ENCODE measurements at places on chromosomes 7 and 10.

DNA sequence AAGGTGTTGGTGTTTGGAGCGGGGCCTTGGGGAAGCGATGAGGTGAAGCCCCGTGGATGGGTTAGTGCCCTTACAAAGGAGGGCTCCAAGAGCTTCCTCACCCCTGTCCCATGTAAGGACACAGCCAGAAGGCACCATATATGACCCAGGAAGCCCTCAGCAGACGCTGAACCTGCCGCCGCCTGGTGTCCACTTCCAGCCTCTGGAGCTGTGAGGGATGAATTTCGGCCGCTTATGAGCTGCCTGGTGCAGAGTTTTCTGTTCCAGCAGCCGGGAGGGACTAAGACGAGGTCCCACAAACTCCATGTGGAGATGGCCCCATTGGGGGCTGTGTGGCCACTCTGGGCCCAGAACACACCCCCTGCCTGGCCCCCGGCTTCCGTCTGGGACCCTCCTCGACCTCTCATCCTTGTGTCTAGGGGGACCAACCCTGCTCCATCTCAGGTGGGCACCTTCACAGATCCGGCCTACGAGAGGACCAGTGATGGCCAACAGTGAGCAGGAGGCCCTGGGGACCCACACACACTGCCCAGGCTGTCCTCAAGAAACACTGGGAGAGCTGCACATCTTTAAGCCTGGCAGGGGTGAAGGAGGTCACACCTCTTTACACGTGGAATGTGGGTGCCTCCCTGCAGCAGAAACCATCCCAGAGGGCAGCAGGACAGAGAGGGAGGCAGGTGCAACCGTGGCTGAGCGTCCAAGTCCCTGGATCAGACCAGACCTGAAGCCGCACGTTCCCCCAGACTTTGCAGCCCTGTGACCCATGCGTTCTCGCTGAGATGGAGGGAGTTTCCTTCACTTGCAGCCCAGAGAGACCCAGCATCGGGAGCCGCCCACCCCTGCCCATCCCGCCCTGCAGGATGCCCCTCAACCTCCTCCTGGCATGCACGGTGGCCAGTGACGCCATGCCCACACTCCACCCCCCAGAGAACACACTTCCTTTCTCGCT lies 96.1 kb downstream of the PDGFA start:
- H3K4me3 ChIP-seq = no peak overlapping the region
- no peak overlapping the region for H3K27ac ChIP-seq
- no peaks in the 10 kb centered on the region for H3K36me3 ChIP-seq
- no peaks in the 10 kb centered on the region for H3K4me1 ChIP-seq

DNA sequence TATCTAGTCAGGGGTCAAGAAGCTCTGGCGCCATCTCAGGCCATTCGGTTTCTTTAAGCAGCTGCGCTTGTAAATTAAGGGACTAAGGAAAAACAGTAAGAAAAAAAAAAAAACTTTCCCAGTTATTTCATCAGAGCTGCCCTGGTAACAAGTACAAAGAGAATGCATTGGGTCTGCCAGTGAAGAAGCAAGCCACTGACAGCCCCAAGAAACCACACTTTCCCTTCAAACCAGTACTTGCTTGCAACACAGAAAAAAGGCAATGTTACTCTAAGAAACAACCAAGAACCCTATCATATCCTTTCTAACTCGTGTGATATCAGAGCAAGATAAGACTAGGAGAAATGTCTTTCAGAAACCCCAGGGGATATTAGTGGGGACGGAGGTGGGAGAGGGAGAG lies 40.6 kb upstream of the AOAH start:
- H3K4me3 ChIP-seq = no peak overlapping the region
- H3K36me3 ChIP-seq = no peaks in the 10 kb centered on the region
- H3K27ac ChIP-seq = no peak overlapping the region
- H3K4me1 ChIP-seq = no peaks in the 10 kb centered on the region
- no peak for DNase-seq

- no peaks in the 10 kb centered on the region for H3K36me3 ChIP-seq
- DNase-seq = no peak
- H3K4me3 ChIP-seq = no peak overlapping the region
- H3K4me1 ChIP-seq = no peaks in the 10 kb centered on the region
- H3K27me3 ChIP-seq = no peaks in the 10 kb centered on the region
These were observed 46.7 kb upstream of the TEX47 start for GRCh38 chr7:88842201-88842600.

- no peaks in the 10 kb centered on the region for H3K4me1 ChIP-seq
- H3K36me3 ChIP-seq = no peaks in the 10 kb centered on the region
- H3K27me3 ChIP-seq = no peaks in the 10 kb centered on the region
- H3K27ac ChIP-seq = no peak overlapping the region
These were observed 34.5 kb downstream of the FRMD4A start for GRCh38 chr10:14296065-14296709.

- H3K27me3 ChIP-seq = no peaks in the 10 kb centered on the region
- no peaks in the 10 kb centered on the region for H3K36me3 ChIP-seq
- H3K4me3 ChIP-seq = no peak overlapping the region
These were observed 8.3 kb upstream of the LOXL4 start for GRCh38 chr10:98276311-98276710.

DNA sequence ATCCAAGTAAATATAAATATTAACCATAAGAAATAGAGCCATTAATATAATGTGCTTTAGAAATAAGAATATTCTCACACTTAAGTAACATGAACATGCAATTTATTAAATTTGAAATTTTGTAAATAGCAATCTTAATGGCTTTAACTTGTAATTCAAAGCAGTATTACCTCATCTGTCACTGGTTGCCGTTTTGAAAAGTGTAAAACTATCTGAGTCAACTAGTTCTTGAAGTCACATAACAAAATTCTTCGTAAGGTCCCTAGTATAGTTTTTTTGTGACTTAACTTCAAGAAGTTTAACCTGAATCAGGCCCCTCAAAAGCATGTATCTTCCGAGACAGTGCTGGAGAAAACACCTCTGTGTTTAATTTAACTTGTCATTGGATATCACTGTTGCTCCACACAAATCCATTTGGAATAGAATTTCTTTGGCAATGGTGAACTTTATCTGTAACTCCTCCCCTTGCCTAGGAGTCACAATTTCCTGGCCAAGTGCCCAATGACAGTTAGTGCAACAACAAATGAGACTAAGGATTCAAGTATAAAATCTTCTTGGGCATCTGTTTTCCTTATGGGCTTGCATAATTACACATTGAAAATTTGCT lies 47.1 kb downstream of the NT5C2 start:
- peaks cover 19% of the 10 kb centered on the region for H3K36me3 ChIP-seq
- no peak overlapping the region for H3K4me3 ChIP-seq
- H3K4me1 ChIP-seq = peaks cover 6% of the 10 kb centered on the region
- no peaks in the 10 kb centered on the region for H3K27me3 ChIP-seq

GRCh38 chr7:87219545-87220025 lies at the start of gene TMEM243:
Gene TMEM243, minus strand, starts transcription at chr7:87219732. Its CDS starts 229 bp downstream, at chr7:87219503.
- peak within 1 kb of the TSS; percentile 79 for H3K4me3 ChIP-seq
- no peaks in the 10 kb centered on the region for H3K27me3 ChIP-seq
- peak; percentile 74 for DNase-seq
- H3K4me1 ChIP-seq = peaks cover 4% of the 10 kb centered on the region

DNA sequence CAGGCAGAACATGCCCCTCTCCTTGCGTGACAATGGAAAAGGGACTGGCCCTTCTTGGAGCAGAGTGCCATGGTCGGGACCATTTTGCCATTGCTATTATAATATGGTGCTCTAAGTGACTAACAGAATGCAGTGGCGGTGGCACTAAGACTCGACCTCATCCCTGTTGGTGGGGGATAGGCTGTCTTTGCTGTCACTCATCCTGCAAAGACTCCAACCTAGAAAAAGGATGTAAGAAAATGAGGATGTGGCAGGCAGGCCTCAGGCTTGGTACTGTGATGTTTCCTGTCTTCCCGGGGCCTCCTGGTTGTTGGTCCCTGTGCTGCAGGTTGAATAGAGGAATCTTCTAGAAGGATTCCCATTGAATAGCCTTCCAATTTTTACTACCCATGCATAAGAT lies 18.6 kb downstream of the BLNK start:
- H3K4me3 ChIP-seq = no peak overlapping the region
- H3K4me1 ChIP-seq = no peaks in the 10 kb centered on the region
- H3K27ac ChIP-seq = no peak overlapping the region

DNA sequence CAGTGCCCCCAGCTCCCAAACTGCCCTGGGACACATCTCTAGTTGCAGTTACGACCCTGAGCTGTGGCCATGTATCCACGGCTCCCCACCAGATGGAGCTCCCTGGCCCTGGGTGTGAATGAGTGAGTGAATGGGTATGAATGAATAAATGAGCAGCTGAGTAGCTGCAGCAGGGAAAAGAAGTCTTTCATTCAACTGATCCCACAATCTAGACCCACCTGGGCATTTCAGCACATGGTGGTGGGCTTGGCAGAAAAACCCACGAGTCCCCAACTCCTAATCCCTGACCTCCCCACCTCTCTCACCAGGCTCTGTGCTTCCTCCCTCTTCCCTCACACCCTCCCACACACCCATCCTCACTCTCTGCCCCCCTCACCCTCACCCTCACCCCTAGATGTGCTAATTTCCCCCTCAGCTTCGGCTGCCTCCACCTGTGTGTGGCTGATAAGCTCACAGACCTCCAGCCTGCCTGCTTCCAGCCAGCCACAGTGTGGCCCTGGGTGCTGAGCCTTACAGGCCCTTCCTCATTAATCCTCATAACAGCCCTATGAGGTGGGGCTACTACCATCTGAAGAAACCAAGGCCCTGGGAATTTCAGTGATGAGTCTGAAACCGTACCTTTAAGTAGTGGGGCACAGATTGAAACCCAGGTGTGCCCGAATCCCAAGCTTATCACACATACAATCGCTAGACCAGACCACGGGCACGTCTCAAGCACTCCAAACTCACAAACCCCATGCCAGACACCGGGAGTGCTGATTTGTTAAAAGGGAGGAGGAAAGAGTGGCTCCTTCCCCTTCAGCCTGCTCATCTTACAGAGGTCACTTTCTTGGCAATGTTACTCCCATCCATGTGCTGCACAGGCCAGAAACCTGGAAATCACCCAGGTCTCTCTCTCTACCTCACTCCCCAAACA lies 2.2 kb upstream of the ATP6V1F start:
- H3K27ac ChIP-seq = no peak overlapping the region
- no peak for DNase-seq
- H3K27me3 ChIP-seq = no peaks in the 10 kb centered on the region
- peaks cover 5% of the 10 kb centered on the region for H3K4me1 ChIP-seq
- H3K36me3 ChIP-seq = peaks cover 6% of the 10 kb centered on the region
- no peak overlapping the region for H3K4me3 ChIP-seq

DNA sequence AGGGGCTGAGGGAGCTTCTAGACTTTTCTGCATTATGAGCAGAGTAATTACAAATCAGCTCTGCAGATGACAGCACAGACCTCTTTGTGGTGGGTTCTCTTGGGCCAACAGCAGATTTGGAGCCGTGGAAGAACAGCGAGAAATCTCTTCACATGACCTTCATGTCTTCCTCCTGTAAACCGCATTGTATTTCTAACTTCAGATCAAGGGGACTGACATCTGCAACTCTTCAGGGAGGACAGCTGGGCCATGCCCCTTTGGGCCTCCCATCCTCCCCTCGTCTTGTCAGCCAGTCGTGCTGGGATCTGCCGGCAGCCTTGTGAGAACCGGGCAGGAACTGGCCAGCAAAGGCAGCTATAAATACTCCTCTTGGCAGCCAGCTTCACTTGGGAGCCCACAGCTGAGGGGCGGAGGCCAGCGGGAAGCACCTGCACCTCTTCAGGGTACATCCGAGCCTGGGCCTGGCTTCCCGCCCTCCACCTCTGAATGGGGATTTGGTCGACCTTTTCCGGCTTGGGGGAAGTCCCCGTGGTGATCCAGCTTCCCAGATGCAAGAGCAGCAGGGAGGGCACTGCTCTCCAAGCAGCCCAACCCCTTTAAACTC lies 54.7 kb downstream of the STEAP1B start:
- H3K27me3 ChIP-seq = no peaks in the 10 kb centered on the region
- DNase-seq = no peak
- no peak overlapping the region for H3K27ac ChIP-seq
- H3K36me3 ChIP-seq = no peaks in the 10 kb centered on the region
- H3K4me3 ChIP-seq = no peak overlapping the region
- peaks cover 17% of the 10 kb centered on the region for H3K4me1 ChIP-seq

DNA sequence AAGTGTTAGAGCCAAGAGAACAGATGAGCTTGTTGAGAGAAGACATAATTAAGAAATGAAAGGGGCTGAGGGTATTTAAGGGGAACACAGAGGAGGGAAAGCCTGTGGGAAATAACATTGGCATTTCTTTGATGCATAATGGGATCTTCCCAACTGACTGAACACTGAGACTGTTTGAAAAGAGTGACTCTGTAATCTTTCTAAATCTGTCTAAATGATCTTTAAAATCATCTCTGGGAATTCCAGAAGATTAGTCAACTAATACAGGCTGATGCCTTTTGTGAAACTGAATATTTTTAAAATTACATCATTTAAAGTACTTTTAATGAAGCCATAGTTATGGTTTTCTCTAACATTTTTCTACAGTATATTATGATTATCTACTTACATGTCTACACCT lies 17.4 kb upstream of the SLC35G1 start:
- no peak overlapping the region for H3K27ac ChIP-seq
- DNase-seq = no peak
- no peaks in the 10 kb centered on the region for H3K36me3 ChIP-seq
- peaks cover 7% of the 10 kb centered on the region for H3K4me1 ChIP-seq

DNA sequence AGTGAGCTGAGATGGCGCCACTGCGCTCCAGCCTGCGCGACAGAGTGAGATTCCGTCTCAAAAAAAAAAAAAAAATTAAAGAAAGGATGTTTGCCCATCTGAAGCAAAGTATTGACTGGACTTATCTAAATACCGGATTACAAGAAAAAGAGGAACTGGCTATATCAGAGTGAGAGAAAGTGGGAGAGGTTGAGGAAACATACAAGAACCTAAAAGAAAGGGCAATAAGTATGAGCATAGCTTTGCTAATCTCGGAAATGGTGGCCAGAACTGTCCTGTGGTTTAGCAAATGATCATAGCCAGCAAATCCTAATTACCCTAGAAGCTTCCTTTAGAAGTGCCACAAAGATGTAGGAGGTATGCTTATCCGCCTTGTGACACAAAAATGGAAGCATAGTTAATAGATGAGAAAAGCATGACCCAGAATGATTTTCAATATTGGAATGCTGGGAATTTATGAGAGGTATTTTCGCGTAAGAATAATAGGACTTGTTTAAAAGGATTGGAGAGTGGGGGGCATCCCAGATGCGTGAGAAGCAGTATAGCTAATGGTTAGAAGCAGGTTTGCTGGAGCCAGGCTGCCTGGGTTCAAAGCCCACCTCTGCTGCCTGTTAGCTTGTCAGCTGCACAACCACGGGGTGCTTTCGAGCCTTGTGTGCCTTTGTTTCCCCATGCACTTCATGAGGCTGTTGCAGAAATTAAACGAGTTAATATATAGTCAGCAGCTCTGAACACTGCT lies 1.2 kb upstream of the GTPBP4 start:
- peak overlapping the region; percentile 76 for H3K4me3 ChIP-seq
- H3K36me3 ChIP-seq = peaks cover 17% of the 10 kb centered on the region
- no peak for DNase-seq
- no peaks in the 10 kb centered on the region for H3K27me3 ChIP-seq
- H3K27ac ChIP-seq = peak overlapping the region; percentile 77

DNA sequence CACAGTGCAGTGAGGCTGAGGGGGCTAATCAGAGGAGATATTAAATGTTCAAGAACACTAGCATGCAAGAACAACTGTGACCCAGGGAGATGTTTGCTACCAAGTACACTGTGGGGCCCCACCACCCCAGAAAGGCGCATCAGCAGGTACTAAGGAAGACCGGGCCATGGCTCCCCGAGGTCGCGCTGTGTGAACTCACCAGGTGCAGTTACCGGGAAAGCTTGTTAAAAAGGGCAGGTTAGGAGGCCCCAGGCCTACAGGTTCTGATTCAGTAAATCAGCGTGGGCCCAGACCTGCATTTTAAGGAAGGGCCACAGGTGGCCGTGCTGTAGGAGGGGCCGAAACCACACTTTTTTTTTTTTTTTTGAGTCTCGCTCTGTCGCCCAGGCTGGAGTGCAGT lies 54.6 kb downstream of the TMEM209 start:
- no peaks in the 10 kb centered on the region for H3K27me3 ChIP-seq
- H3K4me1 ChIP-seq = no peaks in the 10 kb centered on the region
- no peaks in the 10 kb centered on the region for H3K36me3 ChIP-seq
- no peak for DNase-seq

Data from RWPE2 (cell line).